ENCODE measurements at places on chromosomes 3 and 15.

GRCh38 chr3:32859604-32860237 lies 41.9 kb downstream of the TRIM71 start:
- no peak for DNase-seq

DNA sequence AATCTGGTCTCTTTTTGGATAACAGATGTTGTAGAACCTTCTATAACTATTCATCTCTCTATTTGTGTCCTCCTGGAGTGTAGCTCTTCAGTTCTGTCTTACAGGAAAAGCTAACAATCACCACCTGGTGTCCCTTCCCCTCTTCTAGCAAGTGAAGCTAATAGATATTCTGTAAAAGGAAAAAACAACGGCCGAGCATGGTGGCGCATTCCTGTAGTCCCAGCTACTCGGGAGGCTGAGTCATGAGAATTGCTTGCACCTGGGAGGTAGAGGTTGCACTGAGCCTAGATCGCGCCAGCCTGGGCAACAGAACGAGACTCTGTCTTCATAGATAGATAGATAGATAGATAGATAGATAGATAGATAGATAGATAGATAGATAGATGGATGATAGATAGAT lies 779.4 kb downstream of the TUSC7 start:
- no peak for DNase-seq

DNA sequence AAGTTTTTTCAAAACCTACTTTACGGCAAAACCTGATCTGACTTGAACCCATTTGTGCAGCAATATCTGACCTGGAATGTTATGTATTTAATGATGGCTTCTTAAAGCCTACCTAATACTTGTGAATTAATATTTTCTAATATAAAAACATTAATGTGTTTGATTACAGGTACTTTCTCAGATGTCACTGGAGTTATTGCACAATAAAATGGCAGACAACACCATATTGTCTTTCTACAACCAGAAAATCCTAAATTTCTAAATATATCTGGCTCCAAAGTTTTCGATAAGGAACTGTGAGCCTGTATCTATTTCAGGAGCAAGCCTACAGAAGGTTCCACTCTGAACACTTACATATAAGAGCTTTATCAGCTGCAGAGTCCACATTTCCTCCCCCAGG lies 184.5 kb downstream of the ATP8B4 start:
- no peak for DNase-seq

- DNase-seq, result no peak
Observed at GRCh38 chr3:13513051-13513912, 33.2 kb downstream of the HDAC11 start.

- DNase-seq, result no peak
Observed at GRCh38 chr15:93298901-93299300, 209.9 kb upstream of the RGMA start.

GRCh38 chr3:36944641-36945270 lies at the start of gene TRANK1:
TRANK1 (minus strand) TSS chr3:36945054; CDS start chr3:36944809, 245 bp downstream.
- DNase-seq, result no peak

DNA sequence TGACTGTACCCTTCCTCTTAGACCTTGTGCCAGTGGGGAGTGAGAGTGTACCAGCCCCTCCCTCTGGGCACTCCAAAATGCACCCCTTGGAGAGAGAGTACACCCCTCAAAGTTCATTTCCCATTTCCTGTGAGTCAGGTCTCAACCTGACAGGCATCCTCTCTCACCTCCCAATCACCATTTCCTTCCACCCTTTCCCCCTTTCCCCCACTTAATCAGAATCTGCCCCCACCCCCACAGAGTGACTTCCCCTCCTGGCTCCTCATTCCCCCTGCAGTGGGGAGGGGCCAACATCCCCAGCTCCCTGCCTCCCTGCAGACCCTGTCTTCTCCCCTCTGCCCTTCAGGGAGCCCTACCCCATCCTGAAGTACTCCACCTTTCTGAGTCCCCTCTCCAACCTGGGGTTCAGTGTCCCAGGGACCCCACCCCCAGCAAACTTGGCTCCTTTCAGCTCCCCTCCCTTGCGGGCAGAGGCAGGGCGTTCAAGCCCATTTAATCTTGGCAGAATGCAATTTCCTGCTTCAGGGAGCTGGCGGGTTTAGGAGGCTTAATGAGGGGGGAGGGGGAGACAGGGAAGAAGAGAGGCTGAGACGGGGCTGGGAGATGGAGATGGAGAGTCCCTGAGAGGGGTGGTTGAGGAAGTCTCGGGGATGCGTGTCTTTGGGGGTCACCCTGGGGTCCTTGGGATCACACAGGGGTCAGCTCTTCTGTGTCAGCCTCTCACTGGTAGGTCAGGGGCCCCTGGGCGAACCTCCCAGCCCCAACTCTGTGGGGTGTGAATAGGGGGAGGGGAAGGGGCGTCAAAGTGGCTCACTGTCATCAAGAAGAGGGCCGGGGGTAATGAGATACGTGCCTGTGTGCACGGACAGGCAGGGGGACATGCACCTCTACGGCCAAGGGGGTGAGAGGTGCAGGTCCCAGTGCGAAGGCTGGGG lies 16.6 kb upstream of the SEMA3F start:
- no peak for DNase-seq

DNA sequence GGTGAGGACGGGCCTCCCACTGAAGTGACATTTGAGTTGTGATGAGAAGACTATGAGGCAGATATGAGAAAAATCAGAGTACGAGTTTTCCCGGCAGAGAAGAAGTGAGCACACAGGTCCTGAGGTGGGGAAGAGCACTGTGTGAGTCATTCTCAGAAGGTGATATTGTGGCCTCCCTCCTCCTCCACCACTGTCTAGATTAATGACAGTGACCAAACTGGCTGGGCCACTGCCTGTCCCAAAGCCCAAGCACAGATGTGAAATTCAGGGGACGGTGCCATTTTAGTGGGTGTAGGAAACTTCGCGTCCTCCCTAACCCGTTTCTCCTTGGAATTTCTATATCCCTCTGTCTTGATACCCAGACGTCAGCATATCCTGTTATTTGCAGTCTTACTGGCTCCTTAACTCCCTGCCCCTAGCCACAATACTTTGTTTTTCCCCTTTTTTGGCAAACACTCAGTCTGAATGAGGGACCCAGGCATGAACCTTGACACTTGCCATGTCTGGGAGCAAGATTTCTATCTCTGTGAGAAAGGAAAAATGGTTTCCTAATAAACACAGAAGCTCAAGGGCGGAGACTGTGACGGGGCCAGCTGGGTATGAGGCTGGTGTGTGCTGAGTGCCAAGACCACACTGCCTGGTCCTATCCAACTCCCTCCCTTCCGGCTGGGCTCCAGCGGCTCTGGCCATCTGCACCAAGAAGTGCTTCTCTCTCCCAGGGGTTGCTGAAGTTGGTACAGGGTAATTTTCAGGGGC lies 15.2 kb downstream of the PRICKLE2 start:
- DNase-seq, result no peak

GRCh38 chr3:39501968-39502837 lies 34.7 kb downstream of the MOBP start:
- DNase-seq, result no peak

GRCh38 chr15:96736384-96736783 lies 405.9 kb downstream of the NR2F2 start:
- no peak for DNase-seq

DNA sequence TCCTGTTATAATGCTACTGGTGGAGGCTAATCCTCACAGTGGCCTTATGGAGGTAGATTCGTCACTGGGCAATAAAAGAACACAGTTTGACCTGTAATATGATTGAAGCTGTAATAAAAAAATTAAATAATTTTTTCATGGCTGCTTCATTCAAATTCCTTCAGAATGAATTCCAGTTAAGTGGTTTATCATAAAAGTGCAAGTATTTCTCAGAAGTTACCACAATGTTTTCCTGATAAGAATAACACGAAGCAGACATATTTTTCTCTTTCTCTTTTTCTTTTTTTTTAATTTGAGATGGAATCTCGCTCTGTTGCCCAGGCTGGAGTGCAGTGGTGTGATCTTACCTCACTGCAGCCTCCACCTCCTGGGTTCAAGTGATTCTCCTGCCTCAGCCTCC lies 15.6 kb downstream of the B4GALT4 start:
- DNase-seq, result no peak

DNA sequence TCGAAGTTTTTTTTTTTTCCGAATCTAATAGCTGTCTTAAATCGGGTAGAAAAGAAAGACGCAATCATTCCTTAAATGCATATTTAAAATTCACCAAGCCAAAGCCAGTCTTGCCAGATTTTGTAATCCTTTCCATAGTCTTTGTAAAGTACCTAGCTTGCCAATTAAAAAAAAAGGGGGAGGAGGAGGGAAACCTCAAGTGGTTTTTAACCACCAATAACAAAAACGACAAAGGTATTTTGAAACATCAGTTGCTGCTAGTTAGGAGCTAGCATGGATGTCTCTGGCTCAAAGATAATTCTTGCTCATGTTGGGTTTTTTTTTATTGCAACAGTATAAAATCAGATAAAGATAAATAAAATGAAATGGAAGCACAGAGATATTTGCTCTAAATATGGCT lies 187.9 kb downstream of the MECOM start:
- DNase-seq, result no peak

DNA sequence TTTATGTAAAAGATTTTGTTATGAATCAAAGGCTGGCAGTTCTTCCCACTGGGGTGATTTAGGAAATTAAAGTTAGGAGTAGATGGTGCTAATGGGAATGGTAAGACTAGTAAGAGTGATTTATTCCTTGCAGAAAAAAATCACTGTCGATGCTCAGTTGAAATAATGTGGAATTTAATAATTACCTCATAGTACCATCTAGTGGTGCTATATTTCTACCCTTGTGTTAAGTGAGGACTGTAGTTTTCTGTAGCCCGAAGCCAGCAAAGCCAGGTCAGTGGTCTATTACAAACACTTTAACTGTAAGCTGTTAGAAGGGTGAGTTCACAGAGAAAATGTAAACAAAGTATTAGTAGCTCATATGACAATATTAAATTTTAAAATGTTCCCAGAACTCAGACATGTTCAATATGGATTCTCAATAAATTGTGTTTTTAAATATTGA lies 39.5 kb upstream of the GOLGA8J start:
- DNase-seq, result no peak

- DNase-seq, result no peak
Observed at GRCh38 chr15:33292717-33293307, 18.0 kb upstream of the RYR3 start.

DNA sequence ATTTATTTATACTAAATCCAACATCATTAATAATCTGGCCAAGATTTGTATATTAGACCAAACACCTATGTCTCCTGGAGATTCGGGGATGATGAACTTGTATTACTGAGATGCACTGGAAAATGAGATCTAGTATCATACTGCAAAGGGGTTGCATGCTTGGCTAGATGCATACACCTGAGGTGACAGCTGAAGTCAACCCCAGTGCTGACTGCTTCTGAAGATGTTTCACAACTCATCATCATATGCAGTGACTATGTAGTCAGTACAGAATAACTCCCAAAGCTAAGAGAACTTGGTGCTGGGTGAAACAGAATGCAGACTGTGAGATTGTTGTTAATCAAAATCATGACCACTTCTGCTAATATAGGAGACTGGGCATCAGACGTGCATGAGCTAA lies 1114.2 kb downstream of the NSUN3 start:
- no peak for DNase-seq

DNA sequence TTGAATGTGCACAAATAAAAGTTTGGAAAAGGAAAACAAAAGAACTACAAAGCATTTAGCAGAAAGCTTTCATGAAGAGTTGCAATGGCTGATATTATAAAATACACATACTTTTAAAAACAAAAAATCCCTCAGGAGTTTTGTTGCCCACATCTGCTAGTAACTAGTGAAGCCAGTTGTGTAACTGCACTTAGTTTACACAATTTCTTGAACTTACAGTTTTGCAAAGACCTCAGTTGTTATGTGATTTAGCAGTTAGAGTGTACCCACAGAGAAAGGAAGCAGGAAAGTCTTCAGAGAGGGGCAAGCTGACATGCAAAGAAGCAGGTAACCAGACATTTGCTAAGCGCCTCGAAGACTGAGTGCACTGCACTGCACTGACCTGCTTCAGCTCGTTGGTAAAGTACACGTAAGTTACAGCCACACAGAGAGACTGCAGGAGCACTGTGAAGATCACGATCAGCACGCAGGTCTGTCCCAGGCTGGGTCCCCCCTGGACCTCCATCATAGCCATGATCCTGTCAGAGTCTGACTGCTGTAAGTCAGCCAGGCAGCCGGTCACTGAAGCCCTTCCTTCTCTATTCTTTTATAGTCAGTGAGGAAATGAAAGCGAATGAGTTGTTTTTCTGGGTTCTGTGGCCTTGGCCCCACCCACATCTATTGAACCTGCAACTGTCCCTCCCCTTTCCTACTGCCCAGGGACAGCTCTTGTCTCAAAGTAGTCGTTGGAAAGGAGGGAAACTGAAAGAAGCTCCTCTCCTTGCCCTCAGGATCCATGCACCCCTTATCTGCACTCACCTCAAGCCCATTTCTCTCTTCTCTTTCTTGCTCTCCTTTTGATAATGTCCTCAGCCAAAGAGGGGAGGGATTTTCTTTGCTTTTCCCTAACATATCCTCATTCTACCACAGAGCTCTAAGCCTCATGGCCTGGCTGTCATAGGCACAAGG lies at the start of gene TNFSF10:
TNFSF10 (minus strand) TSS at position 560 of the 948 bp plus-strand sequence; CDS start at position 514, 46 bp downstream.
- peak; percentile 71 for DNase-seq

DNA sequence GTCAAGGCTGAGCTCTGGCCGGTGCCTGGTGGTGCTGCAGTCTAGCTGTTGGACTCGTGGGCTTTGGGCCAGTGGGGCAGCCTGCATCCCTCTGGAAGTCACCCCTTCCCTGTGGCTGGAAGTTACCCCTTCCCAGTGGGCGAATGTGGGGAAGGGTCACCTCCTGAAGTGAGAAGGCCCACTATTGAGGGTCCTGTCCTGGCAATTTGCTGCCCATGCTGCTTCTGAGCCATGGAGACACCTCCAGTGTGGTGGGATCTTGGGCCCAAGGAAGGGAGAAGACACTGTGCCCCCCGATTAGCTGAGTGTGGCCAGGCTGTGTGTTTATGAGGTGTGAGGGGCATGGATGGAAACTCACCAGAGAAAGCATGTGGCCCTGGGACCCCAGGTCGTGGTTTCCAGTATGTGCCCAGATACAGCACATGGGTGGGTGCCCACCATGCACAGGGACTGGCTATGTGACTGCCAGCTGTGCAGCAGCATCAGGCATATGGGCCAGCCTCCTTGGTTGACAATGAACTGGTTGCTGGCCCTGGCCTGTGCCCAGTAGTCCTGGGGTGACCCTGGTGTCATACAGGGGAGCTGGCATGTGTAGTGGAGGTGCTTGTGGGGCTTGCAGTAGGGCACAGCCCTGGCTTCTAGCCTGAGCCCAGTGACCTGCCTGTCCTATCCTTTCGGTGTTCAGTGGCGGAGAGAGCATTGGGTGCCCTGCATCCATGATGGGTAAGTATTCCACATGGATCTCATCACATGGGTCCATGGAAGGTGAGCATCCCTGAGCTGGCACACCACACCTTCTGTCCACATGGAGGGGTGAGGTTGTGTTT lies 221.2 kb downstream of the SNRPN start:
- no peak for DNase-seq

Data from SIG-M5 (cell line).